ENCODE measurements at places on chromosomes 16 and 17.

GRCh38 chr17:1732833-1733321 lies 8.4 kb downstream of the WDR81 start:
- no peak for DNase-seq

DNA sequence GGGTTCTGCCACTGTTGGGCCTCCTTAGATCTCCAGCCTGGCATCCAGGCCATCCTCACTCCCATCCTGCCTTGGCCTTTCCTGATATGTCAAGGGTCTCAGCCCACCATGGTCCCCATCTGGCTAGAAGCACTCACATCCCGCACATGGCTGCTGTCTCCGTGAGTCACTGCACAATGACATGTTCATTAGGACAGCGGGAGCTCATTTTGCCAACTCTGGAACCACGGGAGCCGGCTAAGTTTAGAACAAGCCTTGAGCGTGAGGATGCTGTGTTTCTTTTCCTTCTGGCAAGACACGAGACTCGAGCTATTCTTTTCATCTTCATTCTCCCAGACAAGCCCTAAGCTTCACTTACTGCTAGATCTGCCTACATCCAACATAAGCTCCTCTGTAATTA lies 65.7 kb upstream of the KSR1 start:
- no peak for DNase-seq

GRCh38 chr17:65572581-65573281 lies 11.3 kb upstream of the AXIN2 start:
- no peak for DNase-seq

DNA sequence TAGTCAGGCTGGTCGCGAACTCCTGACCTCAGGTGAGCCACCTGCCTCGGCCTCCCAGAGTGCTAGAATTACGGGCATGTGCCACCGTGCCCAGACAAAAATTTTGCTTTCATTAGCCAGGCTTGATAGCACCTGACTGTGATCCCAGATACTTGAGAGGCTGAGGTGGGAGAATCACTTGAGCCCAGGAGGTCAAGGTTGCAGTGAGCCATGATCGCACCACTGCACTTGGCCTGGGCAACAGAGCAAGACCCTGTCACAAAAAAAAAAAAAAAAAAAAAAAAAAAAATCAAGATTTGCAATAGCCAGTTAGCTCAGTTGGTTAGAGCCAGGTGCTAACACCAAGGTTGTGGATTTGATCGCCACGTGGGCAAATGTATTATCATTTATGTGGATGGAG lies 6.1 kb upstream of the FXR2 start:
- no peak for DNase-seq

DNA sequence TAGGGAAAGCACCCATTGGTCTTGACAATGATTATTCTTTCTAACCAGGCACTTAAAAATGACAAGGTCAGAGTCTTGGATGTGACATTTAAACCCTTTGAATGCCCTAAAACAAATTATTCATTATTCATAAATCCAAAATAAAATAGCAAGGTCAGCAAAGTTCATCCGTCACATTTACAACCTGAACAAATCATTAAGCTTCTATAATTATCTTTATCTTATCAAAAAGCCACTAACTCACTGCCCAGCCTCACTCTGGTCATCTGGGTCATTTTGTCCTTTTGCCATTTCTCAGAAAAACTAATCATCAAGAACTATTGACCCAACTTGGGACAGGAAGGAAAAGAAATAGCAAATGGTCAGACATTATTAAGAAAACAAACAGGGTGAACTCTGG lies 507.3 kb upstream of the CDH8 start:
- no peak for DNase-seq

- no peak for DNase-seq
Measured at GRCh38 chr17:39838057-39838456, 26.1 kb downstream of the IKZF3 start.

DNA sequence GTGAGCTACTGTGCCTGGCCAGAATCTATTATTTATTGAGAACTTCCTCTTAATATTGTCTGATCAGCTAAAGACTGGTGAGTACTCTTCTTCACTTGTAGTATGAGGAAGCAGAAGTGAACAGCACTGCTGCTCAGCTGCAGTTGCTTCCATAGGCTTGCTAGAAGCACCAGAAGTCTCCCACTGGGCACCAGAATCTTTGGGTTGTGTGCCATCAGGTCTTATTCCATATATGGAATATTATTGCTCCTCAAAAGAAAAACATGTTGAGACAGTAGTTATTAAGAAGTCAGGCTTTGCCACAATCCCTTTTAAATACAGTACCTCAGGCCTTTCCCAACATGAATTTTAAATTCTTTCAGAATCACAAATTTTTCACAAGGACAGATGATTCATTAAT lies 17.2 kb downstream of the SNTB2 start:
- no peak for DNase-seq

GRCh38 chr16:16882766-16883165 lies 503.8 kb downstream of the NPIPA7 start:
- DNase-seq: no peak

GRCh38 chr16:47387026-47387734 lies 73.7 kb downstream of the ITFG1 start:
- DNase-seq: no peak

- no peak for DNase-seq
Measured at GRCh38 chr17:69592692-69593350, 178.3 kb downstream of the MAP2K6 start.

DNA sequence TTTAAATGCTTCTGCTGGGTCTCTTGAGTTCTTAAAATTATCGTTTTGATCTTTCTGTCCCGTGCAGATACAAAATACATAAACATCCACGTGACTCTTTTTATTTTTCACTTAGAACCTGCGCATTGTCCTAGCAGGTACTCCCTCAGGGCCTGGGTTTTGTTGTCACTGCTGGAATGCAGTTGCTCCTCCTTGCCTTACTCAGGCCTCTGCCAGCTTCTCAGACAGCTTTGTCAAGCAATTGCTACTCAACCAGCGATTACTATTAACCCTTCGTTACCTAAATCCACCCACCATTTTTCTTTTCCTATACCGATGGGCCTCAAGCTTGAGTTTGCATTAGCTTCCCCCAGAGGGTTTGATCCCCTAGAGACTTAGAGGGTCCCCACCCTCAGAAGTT lies 405.9 kb upstream of the RBFOX1 start:
- no peak for DNase-seq

DNA sequence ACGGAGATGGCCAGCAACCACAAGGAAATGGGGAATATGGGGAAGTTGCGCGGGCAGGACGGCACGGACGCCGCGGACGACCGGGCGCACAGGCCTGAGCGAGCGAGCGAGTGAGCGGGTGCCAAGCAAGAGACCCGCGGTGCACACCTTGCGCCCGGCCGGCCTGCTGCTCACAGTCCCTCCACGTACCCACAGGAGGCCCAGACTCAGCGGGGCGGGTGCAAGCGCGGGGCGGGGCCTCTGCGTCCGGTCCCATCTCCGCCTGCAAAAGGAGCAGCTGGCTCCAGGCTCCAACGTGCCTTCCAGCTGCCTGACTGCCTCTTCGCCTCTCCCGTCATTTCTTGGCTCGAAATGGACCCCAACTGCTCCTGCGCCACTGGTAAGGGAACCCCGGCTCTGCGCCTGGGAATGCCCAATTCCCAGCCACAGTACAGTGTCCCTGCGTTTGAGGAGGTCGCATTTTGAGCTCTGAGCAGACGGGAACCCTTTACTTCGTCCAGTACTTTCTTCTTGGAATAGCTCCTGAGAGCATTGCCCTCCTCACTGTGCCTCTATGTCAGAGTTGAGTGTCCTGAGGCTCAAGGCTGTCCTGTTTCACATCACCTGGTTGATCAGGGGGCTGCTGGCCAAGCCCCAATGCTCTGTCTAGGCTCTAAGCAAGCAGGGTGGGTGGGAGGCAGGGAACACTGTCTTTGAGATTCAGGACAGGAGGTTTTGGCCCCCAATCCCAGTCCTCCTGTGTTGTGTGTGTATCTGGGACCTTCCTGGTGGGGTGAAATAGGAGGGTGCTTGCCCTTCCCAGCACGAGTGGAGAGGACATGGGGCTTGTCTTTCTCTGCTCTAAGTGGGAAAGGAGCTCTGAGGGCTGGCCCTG lies 8.1 kb upstream of the MT1E start:
- DNase-seq: peak; percentile 47

DNA sequence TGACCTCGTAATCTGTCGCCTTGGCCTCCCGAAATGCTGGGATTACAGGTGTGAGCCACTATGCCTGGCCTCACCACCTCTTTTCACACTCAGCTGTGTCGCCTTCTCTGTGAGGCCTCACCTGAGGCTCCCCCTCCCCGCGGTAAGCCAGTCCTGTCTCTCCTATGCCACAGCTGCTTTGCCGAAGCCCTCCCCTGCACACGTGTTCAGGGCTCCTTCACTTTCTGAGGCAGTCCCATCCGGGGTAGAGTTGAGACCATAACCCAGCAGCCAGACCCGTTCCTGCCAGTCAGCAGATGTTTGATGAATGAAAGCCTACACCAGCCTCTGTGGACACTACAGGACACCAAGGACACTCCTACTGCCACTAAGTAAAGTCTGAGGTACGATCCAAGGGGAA lies 10.6 kb downstream of the USP7 start:
- no peak for DNase-seq

DNA sequence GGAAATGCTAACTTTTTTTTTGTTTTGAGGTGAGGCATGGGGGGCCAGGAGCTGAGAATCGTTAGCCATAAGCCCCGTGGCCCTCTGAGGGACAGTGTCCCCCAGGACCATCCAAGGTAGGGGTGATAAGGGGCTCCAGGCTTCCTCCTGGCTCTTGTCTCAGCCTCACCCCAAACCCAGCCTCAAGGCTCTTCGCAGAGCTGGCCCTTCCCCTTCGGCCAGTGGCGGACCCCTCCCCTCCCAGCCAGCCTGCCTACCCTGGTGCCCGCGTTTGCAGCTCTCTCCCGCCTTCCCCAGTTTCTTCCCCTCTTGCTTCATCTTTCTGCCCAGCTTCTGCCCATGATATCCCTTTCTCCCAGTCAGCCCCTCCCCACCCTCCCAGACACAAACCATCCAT lies 22.7 kb upstream of the ATP2A3 start:
- DNase-seq: no peak

DNA sequence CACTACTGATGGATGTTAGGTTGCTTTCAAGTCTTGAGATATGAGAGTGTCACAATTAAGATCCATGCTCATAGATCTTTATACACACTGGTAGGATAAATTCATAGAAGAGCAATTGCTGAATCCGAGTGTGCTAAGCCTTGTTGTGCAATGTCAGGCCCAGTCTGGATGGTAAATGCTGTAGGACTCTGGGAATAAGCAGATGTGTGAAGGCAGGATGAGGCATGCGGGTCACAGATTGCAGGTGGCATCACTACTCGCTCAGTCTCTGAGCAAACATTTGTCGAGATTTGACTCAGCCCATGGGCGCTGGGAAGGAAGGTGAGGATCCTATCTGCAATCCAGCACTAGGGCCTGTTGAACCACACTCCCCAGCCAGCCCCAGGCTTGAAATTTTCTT lies 40.7 kb downstream of the TMEM186 start:
- no peak for DNase-seq

GRCh38 chr17:65609286-65609685 lies 47.8 kb upstream of the AXIN2 start:
- DNase-seq: no peak

- no peak for DNase-seq
Measured at GRCh38 chr16:79372503-79373184, 227.9 kb downstream of the MAF start.

GRCh38 chr17:50568659-50569058 lies 8.1 kb downstream of the CACNA1G start:
- DNase-seq: no peak

GRCh38 chr16:85445779-85446222 lies 167.3 kb upstream of the GSE1 start:
- no peak for DNase-seq

GRCh38 chr16:60203525-60204124 lies 1469.5 kb upstream of the GOT2 start:
- DNase-seq: no peak

DNA sequence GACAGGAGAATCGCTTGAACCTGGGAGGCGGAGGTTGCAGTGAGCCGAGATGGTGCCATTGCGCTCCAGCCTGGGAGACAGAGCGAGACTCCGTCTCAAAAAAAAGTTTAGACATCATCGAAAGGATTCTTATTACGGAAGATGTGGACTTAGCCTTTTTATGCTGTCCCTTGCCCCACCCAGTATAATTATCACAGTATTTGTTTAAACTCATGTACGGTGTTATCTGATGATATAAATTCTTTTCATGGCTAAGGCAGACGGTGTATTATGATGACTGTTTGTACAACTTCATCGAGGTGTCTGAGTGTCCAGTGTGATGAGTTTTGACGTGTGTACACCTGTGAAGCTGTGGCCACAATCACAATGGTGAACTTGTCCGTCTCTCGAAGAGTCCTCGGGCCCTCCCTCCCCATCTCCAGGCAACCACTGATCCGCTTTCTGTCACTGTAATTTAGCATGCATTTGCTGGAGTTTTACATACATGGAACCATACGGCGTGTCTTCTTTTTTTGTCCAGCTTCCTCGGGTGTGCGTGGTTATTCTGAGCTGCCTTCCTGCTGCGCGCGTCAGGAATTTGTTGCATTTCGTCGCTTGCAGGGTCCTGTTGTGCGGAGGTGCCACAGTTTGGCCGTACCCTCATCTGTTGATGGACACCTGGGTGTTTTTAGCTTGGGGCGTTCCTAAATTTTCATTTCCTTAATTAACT lies 26.2 kb downstream of the BAIAP2 start:
- no peak for DNase-seq

- no peak for DNase-seq
Measured at GRCh38 chr16:67803894-67804293, 2.5 kb downstream of the RANBP10 start.

- no peak for DNase-seq
Measured at GRCh38 chr17:18339933-18340332, 23.4 kb downstream of the SHMT1 start.

DNA sequence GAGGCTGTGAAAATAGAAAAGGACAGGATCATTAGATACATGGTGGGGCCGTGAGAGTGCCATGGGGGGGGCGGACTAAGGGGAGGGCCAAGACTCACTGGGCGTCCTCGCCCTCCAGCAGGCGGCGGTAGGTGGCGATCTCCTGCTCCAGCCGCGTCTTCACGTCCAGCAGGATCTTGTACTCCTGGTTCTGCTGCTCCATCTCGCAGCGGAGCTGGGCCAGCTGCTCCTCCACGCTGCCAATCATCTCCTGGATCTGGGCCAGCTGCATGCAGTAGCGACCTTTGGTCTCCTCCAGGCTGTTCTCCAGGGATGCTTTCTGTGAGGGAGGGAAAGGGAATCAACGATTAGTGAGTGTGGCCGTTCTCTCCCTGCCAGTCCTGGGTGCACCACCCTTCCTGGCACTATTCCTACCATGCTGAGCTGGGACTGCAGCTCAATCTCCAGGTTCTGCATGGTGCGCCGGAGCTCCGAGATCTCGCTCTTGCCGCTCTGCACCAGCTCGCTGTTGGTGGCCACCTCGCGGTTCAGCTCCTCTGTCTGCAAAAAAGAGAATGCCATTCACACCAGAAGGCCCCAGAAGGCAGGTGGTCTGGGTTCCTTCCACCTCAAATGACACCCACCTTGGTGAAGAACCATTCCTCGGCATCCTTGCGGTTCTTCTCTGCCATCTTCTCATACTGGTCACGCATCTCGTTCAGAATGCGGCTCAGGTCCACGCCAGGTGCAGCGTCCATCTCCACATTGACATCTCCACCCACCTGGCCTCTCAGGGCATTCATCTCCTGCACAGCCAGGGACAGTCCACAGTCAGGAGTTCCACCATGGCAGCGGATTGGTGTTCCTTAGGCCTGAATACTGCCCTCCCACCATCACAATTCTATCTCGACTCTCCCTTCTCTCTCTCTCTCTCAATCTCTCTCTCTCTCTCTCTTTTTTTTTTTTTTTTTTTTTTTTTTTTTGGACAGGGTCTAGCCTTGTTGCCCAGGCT lies 3.3 kb downstream of the KRT14 start:
- no peak for DNase-seq

GRCh38 chr16:75622761-75623605 lies at the start of gene ADAT1:
Gene ADAT1, minus strand, starts transcription at chr16:75623281. Its CDS starts 2,482 bp downstream, at chr16:75620799.
- peak; percentile 97 for DNase-seq

GRCh38 chr16:66295761-66296546 lies 70.5 kb upstream of the CDH5 start:
- DNase-seq: no peak
